ENCODE measurements at places on chromosomes 6 and 20.

DNA sequence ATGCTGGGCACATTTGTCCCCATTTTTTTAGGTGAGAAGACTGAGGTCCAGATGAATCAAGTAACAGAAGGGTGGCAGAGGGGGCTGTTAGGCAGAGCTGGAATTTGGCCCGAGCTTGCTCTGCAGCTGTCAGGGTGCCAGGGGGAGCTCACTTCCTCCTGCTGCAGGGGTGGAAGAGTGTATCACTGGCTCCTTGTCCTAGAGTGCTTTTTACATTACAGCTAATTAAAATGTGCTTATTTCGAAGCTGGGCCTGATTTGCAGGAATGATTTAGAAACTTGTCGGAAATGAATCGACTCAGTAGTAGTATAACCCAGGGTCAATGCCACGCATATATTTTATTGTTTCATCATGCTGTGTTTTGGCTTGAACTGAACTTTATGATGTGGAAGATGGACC, 11.1 kb downstream of the TOX2 start:
- DNase-seq, result no peak

DNA sequence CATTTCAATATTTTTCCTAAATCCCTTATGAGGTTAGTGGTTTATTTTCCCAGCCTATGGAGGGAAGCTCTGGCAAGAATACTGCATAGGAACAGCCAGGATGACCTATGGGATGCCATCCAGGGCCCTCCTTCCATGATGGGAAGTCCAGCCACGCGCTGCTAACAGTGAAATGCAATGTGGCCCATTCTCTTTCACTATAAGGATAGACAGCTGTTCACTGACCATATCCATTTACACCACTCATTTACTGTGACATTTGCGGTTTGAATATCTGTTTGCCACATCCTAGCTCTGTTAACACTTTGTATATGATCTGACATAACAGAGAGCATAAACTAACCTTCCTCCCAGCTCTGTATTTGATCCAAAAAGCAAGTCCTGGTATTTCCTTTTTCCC, 471.7 kb downstream of the CBLN4 start:
- DNase-seq, result no peak

DNA sequence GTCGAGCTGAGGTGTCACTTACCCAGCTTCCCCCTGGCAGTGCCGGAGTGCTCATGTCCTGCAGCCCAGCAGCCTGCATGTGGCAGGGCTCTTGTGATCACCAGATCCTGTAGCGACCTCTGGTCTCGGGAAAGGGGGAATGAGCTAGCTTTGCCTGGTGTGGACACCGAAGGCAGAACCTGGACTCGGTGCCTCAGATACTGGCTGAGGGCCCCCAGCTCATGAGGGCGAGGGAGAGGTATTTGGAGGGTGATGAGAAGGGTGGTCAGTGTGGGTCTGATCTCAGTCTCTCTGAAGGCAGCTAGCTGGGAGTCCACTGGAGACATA, 26.3 kb downstream of the SUN5 start:
- no peak for DNase-seq

DNA sequence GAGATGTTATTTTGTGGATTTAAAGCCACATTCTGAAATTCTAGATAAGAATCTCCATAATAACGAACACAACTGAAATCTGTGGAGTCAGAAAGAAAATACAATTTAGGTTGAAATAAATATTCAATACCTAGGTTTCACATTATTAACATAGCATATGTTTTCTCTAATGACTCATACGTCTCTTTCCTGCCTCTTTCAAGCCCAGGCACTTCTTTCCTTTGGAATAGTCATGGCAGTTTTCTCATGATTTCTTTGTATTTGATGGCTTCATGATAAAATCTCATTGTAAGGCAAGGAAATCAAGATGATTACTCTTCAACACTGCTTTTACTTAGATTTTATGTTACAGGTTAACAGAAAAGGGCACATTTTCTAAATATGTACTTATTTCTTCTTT, 803.7 kb downstream of the PHF3 start:
- no peak for DNase-seq

DNA sequence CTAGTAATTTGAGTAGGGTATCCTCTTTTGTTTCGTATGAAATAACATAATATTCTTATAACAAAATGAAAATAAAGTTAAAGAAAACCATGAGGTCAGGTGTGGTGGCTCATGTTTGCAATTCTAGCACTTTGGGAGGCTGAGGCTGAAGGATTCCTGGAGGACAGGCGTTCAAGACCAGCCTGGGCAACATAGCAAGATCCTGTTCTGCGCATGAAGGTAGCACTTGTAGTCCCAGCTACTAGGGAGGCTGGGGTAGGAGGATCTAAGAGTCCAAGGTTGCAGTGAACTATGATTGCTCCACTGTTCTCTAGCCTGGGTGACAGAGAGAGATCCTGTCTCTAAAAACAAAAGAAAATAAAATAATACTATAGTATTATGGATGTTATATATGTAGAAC, 145.6 kb downstream of the PDSS2 start:
- no peak for DNase-seq

GRCh38 chr6:125197795-125198269, 44.3 kb downstream of the TPD52L1 start:
- DNase-seq, result peak; percentile 36

DNA sequence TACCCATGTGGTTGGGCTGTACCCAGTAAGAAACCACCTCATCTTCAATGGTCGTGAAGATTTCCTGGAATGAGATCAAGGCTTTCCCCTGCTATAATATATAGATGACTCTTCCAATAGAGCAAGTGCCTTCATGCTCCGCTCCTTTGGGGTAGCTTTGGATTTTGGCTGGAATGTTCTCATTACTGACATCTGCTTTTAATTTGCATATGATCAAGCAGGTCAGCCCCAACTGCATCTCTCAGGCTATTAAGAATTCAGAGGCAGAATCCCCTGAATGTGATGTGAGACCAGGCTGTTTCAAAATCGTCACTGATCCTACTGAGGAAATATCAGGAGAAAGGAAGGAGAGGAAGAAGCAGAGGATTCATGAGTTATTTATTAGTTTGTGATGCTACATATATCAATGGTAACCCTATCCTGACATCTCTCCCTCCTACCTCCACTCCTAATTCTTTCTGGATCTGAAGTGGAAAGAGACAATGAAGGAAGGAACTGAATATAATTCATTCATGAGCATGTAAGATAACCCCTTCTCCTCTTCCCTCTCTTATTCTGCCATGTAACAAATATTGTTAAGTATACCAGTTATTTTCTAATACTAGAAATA, 47.6 kb upstream of the FUCA2 start:
- DNase-seq, result no peak

DNA sequence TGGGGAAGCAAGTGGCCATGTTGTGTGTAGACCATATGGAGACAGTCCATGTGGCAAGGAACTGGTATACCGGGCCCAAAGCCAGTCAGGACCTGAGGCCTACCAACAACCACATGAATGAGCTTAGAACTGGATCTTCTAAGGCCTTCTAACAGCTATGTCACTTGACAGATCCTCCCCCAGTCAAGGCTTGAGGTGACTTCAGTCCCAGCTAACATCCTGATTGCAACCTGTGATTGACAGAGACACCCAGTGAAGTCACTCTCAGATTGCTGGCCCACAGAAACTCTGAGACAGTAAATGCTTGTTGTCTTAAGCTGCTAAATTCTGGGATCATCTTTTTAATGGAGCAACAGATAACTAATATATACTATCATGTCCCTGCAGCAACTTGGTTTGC, 32.9 kb downstream of the AHI1 start:
- DNase-seq, result no peak

DNA sequence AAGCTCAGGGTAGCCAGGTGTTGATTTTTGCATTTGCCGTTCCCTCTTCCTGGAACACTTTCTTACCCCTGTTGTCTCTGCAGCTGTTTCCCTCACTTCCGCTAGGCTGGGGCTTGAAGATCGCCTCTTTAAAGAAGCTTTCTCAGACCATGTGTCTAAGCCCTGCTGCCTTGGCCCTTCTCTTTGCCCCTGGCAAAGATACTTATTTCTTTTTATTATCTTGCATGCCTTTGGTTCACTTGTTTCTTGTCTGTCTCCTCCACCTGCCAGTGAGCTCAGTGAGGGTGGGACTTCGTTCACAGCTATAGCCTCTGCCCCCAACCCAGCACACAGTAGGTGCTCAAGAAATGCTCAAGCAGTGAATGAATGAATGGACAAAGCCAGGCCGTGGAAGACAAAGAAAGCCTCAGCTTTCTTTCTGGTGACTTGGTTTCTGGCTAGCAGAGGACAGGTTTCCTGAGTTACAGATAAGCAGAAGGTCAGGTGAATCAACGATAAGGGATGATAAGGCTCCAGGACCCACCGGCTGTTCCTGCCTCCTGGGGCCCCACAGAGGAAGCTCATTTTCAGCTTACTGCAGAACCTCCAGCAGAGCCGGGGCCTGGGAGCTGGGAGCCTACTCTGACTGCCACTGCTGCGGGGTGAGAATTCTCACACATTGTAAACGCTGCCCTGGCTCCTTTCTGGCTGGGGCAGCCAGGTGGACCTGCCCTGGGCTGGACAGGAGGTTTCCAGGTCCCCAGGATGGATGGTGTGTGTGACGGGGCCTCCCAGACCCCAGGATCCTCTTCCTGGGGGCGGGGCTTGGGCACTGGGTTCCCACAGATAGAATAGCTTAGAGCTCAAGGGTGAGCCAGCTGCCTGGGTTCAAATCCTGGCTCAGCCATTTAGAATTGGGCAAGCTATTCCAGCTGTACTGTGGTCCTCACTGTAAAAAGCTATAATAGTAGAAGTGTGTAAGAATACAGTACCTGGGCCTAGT, 29.8 kb downstream of the SNAI1 start:
- no peak for DNase-seq
